ENCODE measurements at places on chromosomes 3 and 15. TPM values are rescaled to one million over a fixed set of nuclear protein-coding genes. Genes with fewer than 3 reads are reported as not detected.

- peak; percentile 37 for DNase-seq
Measured at GRCh38 chr3:39147711-39148434, 5.5 kb downstream of the CSRNP1 start.

DNA sequence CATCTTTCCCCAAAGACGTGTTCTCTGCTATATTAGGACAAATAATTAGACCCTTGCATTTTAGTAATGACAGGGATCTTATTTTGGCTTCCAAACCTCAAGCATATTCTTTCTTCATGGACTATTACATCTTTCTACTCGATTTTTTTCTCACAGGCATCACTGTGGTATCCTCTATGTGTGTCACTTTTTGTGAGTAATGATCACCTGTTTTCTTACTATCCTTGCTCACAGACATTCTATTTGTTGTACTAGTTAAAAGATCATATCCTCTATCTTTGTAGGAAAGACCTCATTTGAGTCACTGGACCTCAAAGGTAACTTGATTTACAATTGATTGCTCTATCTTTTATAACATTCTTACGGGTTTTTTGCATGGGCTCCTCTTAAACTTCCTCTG lies 6.8 kb downstream of the C3orf80 start:
- DNase-seq = no peak

GRCh38 chr3:83035704-83036010 lies 1274.2 kb upstream of the GBE1 start:
- DNase-seq = no peak

GRCh38 chr3:104069114-104069513 lies 1297.6 kb upstream of the ALCAM start:
- DNase-seq = no peak

DNA sequence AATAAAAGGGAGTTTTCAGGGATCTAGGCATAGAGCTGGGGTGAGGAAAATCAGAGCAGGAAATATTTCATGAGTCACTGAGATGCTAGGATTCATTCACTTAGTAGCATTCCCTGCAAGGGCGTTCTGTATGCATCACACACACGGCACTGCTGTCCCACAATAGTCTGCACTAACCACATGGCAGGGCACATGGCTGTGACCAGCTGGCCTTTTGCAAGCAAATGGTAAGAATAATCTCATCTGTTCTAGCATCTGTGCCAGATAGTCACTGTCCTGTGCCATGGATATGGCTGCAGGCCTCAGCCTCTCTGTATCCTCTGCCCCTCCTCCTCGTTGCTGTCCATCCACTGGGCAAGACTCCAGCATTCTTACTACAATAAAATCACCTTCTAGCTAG lies 37.8 kb downstream of the BOC start:
- DNase-seq = no peak

DNA sequence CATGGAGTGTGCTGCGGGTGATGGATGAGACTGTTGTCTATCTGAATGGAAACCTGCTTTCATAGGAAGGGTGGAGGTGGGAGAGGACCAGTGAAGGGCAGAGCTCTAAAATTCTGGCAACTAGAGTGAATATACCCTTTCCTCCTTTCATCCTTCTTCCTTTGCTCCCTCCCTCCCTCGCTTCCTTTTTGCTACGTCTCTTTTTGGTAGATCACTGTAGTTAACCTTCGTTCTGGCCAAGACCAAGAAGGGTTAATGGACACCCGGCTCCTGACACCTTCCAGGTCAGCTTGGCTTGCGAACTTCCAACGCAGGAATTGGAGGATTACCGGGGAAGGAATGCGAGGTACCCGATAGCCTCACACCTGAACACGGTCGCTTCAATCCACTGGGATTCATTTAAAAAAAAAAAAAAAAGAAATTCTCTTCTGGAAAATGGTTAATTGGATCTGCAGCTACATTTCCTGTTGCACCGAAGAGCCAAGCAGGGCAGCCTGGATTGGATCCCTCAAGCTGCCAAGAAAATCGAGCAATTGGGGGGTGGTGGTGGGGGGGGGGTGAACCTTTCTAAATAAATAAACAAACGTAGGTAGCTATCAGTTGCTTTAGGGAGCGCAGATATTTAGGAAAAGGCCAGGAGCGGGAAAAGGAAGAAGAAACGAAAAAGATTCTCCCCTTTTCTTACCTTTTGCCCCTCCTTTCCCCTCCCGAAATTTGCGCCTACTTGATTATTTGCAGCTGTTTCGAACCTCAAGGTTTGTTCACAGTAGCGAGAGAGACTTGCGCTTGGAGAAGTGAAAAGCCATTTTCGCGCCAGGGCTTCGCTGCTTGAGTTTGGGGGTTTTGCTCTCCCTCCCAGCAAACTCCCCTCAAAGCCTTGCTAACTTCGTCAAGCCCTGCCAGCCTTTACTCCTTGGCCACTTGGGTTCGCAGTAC lies 9.5 kb upstream of the NR2F2 start:
- DNase-seq = no peak

DNA sequence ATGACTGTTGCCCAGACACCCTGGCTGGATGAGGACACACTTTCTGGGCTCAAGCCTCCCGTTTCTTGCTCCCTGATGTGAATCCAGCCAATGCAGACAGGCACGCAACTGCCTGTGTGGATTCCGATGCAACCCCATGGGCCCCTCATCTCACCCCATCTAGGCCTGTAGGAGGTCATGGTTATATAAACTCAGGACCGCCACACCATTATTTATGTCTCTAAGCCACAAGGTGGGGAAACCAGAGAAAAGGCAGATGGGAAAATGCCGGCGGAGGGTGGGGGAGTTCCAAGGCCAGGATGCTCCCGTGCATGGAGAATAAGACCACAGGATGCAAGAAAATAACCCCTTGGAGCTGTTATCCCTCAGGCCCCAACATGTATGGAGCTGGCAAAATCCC lies 2.0 kb downstream of the MESP1 start:
- no peak for DNase-seq

DNA sequence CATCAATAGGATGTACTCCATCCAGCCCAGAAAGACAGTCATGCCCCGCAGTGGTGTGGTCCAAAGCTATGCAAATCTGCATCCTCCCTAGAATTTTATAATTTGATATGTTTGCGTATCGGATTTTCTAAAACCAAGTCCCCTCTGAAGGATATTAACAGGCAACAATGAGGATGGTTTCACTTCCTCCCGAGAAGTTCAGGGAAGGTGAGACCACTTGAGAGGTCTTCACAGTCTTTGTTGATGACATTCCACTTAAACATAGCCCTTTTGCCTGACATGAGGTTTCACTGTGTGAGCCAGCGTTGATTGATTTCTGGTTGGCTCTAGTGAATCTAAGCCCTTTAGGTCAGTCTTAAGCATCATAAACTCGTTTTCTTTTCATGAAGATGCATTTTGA lies 276.1 kb downstream of the NR2F2 start:
- no peak for DNase-seq

DNA sequence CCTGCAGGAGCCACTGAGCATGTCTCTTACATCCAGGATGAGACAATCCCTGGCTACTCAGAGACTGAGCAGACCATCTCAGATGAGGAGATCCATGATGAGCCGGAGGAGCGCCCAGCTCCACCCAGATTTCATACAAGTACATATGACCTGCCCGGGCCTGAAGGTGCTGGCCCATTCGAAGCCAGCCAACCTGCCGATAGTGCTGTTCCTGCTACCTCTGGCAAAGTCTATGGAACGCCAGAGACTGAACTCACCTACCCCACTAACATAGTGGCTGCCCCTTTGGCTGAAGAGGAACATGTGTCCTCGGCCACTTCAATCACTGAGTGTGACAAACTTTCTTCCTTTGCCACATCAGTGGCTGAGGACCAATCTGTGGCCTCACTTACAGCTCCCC lies 6.2 kb downstream of the MAP1A start:
- DNase-seq = no peak

DNA sequence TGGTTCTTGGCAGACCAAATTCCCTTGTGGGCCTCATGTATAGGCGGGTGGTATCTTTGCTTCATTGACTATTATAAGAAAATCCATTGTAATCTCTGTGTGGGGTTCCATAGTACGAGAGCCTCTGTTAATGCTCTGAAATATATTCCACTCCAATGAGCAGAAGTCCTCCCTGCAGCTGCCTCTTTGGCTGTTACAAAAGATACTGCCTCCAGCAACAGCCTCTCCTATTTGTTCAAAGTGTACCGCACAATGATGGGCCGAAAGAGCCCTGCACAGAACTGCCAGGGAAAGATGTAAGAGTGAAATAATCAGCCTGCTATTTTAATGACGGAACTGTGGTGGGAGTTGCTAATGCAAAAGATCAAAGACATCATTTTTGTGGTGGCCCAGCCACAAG lies 48.9 kb downstream of the GRK7 start:
- no peak for DNase-seq

DNA sequence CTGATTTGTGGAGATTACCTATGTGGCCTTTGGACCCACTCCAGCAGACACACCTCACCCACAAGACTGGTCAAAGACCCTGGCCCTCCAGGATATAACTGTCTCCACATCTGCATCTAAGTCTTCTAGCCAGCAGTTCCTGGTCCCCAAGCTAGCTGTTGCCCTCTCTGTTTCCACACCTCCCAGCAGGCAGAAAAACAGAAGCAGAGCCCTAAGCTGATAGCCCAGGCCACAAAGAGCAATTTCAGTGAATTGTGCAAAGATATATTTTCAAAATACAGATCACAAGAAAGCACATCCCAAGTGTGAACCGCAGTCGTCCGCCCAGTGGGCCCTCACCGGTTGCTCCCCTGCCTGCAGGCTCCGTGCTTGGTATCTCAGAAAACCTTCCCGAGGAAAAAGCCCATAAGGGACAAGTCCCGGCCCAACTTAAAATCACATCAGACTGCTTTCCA lies 2.6 kb downstream of the TNIK start:
- peak; percentile 29 for DNase-seq

- no peak for DNase-seq
Measured at GRCh38 chr3:176992978-176993377, 204.3 kb downstream of the TBL1XR1 start.

- DNase-seq = no peak
Measured at GRCh38 chr15:71629781-71630474, 180.4 kb upstream of the NR2E3 start.

DNA sequence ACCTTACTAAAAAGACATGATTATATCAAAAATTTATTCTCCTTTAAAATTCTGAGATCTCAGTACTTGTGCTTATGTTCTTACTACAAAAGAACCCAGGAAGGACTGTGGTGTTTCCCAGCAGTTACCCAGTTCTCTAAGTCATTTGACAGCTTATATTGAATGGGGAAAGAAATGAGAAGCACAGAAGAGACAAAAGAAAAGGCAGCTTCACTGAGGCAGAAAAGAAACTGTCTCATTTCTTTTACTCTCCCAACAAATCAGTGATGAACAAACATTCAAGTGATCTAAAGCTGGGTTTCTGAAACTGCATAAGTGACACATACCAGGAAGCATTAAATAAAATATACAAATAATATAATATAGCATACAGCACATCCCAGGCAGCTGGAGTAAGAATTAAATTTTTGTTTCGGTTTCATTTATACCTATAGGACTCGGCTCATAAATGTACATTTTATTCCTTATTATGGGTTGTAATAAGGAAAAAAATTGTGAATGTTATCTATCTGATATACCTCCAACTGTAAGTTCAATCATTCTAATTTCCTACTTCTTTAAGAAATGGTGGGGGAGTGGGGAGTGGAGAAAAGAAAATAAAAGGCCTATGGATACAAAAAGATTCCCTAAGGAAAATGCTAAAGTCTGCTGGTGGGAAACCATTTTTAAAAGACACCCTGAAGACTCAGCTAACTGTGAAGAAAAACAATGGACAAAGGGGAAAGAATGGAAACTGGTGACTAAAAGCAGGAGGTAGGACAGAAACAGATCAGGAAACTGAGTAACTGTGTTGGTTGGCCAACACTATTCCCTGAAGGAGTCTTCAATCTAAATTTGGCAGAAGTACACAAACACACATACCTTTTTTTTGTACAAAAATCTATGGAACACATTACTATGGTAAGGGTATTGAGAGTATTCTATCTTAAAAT lies 156.8 kb downstream of the TBC1D5 start:
- no peak for DNase-seq

GRCh38 chr3:48662145-48662752 lies 437 bp downstream of the CELSR3 start:
- no peak for DNase-seq

GRCh38 chr15:58142827-58143461 lies 4.8 kb downstream of the AQP9 start:
- DNase-seq = no peak

- DNase-seq = no peak
Measured at GRCh38 chr3:172364374-172365027, 83.8 kb downstream of the GHSR start.

DNA sequence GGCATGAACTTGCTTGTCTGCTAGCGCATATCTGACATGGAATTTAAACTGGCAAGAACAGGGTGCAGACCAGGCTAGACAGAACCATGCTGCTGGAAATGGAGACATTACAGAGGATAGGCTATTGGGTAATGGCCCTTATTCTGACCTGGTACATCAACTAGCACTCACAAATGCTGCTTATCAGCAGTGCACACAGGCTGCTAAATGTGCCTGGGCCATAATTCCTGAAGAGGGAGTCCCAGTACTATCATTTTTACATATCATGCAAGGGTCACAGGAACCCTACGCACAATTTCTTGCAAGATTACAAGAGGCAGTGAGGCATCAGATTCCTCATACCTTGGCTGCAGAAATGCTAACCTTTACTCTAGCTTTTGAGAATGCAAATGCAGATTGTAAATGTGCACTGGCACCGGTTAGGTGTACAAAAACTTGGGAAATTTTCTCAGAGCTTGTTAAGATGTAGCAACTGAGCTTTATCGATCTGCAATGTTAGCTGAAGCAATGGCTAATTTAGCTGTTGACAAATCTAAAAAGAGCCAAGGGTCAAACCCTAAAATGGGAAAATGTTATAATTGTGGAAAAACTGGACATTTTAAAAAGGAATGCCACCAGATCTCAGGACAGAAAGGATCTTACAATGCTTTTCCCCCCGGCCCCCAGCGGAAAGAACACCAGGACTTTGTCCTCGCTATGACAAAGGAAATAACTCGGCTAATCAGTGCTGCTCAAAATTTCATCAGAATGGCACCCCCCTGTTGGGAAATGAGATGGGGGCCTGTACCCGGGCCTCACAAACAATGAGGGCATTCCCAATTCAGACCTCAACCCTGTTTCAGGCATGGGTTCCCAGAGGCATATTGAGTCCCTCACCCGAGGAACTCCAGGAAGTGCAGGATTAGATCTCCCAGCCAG lies 21.1 kb downstream of the CCRL2 start:
- DNase-seq = peak; percentile 23

- no peak for DNase-seq
Measured at GRCh38 chr15:65355988-65356353, 21.8 kb downstream of the IGDCC3 start.

Gene ACSBG1
- 3.6 TPM for total RNA-seq

Gene TEX9
- total RNA-seq = 3.6 TPM

Gene FETUB
- not detected for total RNA-seq

Gene COL6A6
- not detected for total RNA-seq

Gene RLBP1
- 0.18 TPM for total RNA-seq

Gene ABI3BP
- total RNA-seq = not detected

Gene CLDN11
- total RNA-seq = 0.56 TPM

Gene DLL4
- total RNA-seq = 3.8 TPM

Gene APOD
- 0.91 TPM for total RNA-seq

Gene STAB1
- not detected for total RNA-seq

Gene VEPH1
- not detected for total RNA-seq

Measured in HT-29 (cell line).